ENCODE measurements at places on chromosomes 13 and 19. TPM values are rescaled to one million over a fixed set of nuclear protein-coding genes. Genes with fewer than 3 reads are reported as not detected.
A peak's percentile ranks its signal among the peaks of the same experiment; 100 is the strongest.

GRCh38 chr13:65112123-65112522 is 2118.0 kb downstream of the PCDH9 start:
- H3K4me3 ChIP-seq = no peak overlapping the region
- no peak for DNase-seq
- no peaks in the 10 kb centered on the region for H3K4me1 ChIP-seq
- no peaks in the 10 kb centered on the region for H3K36me3 ChIP-seq
- no peak overlapping the region for H3K27ac ChIP-seq
- H3K27me3 ChIP-seq = no peaks in the 10 kb centered on the region

HSH2D gene
- 31.2 TPM for total RNA-seq

- peaks cover 51% of the 10 kb centered on the region for H3K36me3 ChIP-seq
- no peak for DNase-seq
- H3K27me3 ChIP-seq = peaks cover 6% of the 10 kb centered on the region
- H3K4me1 ChIP-seq = no peaks in the 10 kb centered on the region
- no peak overlapping the region for H3K27ac ChIP-seq
Observed at GRCh38 chr19:34686455-34686854, 9.0 kb downstream of the ZNF302 start.

- no peak overlapping the region for H3K4me3 ChIP-seq
- no peak overlapping the region for H3K27ac ChIP-seq
- DNase-seq = no peak
- H3K36me3 ChIP-seq = no peaks in the 10 kb centered on the region
Observed at GRCh38 chr13:84332346-84332745, 450.1 kb upstream of the SLITRK1 start.

- H3K4me3 ChIP-seq = no peak overlapping the region
- peaks cover 2% of the 10 kb centered on the region for H3K27me3 ChIP-seq
- H3K27ac ChIP-seq = no peak overlapping the region
- H3K4me1 ChIP-seq = no peaks in the 10 kb centered on the region
- DNase-seq = no peak
Observed at GRCh38 chr13:28429096-28429495, 65.8 kb downstream of the FLT1 start.

CGB8 gene
- not detected for total RNA-seq

C19orf18 gene
- 0.46 TPM for total RNA-seq

KLK3 gene
- total RNA-seq = not detected

DNA sequence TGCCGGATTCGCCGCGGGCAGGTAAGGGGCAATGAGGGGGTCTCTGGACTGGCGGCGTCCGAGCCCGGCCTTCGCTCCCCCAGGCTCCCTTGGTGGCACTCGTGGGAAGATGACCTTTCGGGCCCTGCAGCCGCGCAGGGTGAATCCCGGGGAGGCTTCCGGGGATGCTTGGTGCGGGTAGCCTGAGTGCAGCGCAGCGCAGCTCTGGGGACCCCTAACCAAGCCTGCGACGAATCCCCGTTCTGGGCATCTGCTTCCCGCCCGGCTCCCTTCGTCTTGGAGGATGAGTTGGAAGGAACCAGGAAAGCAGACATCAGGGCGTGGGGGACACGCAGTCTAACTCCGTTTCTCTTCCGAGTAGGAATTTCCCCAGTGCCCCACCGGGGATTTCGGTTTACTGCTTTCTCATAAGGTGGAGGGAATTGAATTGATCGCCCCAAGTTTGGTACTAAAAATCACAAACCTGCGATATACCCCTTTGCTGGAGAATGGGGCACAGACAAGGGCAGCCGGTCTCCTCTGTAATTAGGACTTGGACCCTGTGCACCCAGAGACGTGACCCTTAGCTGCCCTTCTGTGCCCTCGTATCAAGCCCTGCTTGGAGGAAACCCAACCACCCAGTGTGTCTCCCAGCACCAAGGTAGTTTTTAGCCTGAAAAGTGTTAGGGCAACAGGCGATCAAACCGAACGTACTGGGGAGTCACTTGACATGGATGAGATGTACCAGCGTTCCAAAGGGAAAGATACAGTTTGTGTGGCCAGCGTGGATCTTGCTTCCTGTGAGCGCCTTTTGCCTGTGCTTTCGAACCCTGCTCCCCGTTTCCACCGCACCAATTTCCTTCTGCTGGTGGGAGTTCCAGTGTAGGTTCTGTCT is 1.0 kb downstream of the GPC5 start:
- H3K27ac ChIP-seq = no peak overlapping the region
- H3K4me3 ChIP-seq = peak overlapping the region; percentile 67
- peaks cover 42% of the 10 kb centered on the region for H3K27me3 ChIP-seq
- DNase-seq = peak; percentile 23

- no peaks in the 10 kb centered on the region for H3K27me3 ChIP-seq
- peak; percentile 84 for DNase-seq
- H3K36me3 ChIP-seq = peaks cover 47% of the 10 kb centered on the region
Observed at GRCh38 chr19:5718037-5718578, 1.8 kb downstream of the LONP1 start.

DNA sequence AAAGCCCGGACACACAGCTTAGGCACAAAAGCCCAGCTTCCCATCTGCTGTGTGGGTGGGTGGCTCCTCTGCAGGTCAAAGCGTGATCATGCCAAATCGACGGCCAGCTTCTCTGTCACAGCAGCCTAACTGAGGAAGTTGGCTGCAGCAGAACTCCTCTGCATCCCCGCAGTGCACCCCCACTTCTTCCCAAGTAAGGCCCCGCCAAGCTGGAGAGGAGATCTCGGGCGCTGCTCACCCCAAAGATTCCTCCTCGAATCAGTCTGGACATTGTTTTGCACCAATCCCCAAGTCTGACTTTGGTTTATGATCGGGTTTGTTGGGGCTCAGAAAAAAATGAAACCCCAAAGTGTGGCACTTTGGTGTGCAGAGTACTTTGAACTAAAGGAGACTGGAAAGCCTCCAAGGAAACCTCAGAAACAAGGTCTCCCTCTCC is 19.7 kb upstream of the CPB2 start:
- peak overlapping the region; percentile 5 for H3K4me3 ChIP-seq
- peaks cover 42% of the 10 kb centered on the region for H3K4me1 ChIP-seq
- no peaks in the 10 kb centered on the region for H3K27me3 ChIP-seq
- peak overlapping the region; percentile 76 for H3K27ac ChIP-seq
- peak; percentile 49 for DNase-seq

DNA sequence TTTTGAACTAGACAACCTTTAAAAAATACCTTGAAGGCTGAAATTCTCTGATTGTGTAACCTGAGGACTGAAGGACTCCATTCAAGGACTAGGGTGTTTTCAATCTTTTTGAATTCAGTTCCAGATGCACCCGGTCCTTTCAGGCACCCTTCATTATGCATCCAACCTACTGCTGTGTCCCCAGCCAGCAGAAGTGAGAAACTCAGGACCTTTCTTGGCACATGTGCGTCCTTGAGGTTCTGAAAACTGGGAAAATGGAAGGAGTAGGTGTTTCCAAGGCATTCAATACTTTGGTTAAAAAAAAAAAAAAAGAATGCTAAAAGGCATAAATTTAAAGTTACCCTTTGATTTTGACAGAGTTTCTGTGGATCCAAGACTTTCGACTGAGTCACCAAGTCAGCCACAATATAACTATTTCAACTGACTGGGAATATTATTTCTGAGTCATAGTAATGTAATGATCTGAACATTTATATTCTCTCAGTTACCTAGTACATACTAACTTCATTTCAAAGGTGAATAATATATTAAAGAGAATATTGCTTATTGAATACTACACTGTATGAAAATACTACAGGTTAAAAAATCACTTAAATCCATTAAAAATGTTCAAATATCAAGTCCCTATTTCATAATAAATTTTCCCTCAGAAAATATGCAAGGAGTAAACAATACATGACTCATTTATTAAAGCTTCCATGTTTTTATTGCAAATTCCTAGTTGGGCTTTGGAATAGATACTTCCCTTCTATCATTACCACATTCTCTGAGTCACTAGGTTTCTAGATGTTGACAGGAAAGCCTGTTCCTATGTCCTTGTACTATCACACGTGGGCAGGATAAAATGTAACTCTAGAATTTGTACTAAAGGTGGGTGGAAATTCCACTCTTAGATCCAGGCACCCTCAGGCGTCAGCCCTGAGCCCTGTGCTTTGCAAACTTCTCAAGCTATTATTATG is 2.4 kb upstream of the ITGBL1 start:
- no peak for DNase-seq
- H3K27ac ChIP-seq = no peak overlapping the region
- no peaks in the 10 kb centered on the region for H3K36me3 ChIP-seq
- H3K27me3 ChIP-seq = peaks cover 17% of the 10 kb centered on the region
